ENCODE measurements at places on chromosomes 2 and 18. TPM values are rescaled to one million over a fixed set of nuclear protein-coding genes. Genes with fewer than 3 reads are reported as not detected.

DNA sequence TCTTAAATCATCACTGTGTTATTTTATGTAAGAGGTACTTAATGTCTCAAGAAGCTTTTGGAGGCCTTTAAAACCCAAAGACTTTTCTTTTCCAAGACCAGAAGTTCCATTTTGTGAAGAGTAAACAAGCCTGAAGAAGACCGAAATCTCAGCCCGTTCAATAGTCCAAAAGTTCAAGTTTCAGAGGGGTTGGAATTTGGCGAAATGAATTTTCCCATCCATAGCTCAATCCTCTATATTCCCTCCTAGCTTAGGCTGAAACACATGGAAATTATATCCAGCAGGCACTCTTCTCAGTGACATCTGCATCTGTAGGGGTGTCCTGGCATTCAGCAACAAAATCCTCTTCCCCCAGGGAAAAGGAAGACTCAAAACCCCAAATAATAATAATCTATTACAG is 344.6 kb downstream of the ARHGAP15 start:
- H3K4me1 ChIP-seq, result no peaks in the 10 kb centered on the region
- peak overlapping the region; percentile 13 for H3K27ac ChIP-seq
- no peaks in the 10 kb centered on the region for H3K36me3 ChIP-seq
- no peak overlapping the region for H3K4me3 ChIP-seq
- no peaks in the 10 kb centered on the region for H3K27me3 ChIP-seq
- DNase-seq, result no peak

DNA sequence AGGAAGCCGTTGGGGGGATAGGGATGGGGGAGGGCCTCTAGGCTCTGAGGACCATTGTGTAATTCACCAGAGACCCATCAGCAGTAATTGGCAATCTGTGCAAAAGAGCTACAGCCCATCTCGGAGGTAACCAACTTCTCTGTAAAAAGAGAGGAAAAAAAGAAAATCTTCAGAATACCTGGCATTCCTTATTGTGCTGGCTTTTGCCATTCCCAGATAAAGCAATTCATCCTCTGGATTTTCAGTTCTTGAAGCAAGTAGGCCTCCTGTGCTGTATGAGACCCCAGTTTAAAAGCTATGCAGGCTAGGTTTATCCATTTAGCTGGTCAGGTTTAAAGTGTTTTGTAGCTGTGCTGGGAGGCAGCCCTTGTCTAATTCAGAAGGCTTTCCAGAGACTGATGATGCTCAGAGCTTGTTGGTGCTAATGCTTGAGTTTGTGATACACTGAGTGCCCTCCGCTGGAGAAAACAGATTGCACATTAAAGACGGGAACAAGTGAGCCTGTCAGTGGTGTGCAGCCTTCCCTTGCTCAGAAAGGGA is at the start of gene LRRTM4:
Gene LRRTM4 (minus strand): TSS at position 446 of the 540 bp plus-strand sequence.
- peak within 1 kb of the TSS; percentile 36 for H3K4me3 ChIP-seq
- no peaks in the 10 kb centered on the region for H3K27me3 ChIP-seq
- H3K36me3 ChIP-seq, result no peaks in the 10 kb centered on the region
- H3K27ac ChIP-seq, result no peak within 1 kb of the TSS

Gene ALPI
- total RNA-seq, result not detected

DNA sequence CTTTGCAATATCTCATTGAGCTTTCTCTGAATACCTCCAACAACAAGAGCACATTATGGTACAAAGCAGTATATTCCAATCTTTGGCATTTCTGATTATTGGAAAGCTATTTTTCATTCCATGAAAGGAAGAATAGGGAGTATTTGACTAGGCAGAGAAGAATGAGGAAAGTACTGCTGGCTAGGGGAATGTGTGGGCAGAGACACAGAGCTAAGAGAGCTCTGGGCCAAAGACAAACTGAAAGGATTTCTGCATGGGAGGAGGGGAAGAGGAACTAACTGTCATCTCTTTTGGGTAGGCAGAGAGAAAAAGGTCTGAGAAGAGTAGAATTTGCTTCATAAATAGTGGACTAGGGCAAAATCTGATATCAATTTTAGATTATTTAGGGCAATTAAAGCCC is 150.8 kb downstream of the CCDC85A start:
- no peaks in the 10 kb centered on the region for H3K4me1 ChIP-seq
- no peak overlapping the region for H3K27ac ChIP-seq
- H3K4me3 ChIP-seq, result no peak overlapping the region
- DNase-seq, result no peak

- H3K27ac ChIP-seq, result no peak overlapping the region
- no peaks in the 10 kb centered on the region for H3K4me1 ChIP-seq
- H3K4me3 ChIP-seq, result no peak overlapping the region
- no peak for DNase-seq
- H3K27me3 ChIP-seq, result no peaks in the 10 kb centered on the region
- no peaks in the 10 kb centered on the region for H3K36me3 ChIP-seq
Observed at GRCh38 chr2:49687918-49688317, 533.6 kb upstream of the FSHR start.

- peak overlapping the region; percentile 95 for H3K4me3 ChIP-seq
- H3K36me3 ChIP-seq, result peaks cover 21% of the 10 kb centered on the region
- H3K4me1 ChIP-seq, result peaks cover 21% of the 10 kb centered on the region
- DNase-seq, result no peak
- peak overlapping the region; percentile 82 for H3K27ac ChIP-seq
Observed at GRCh38 chr2:210475706-210476105, 853 bp downstream of the LANCL1 start.

Gene ARID5A
- total RNA-seq, result 36.1 TPM

- H3K36me3 ChIP-seq, result no peaks in the 10 kb centered on the region
- H3K27ac ChIP-seq, result no peak overlapping the region
- H3K4me1 ChIP-seq, result peaks cover 3% of the 10 kb centered on the region
Observed at GRCh38 chr18:48126240-48126639, 195.8 kb upstream of the SMAD2 start.

DNA sequence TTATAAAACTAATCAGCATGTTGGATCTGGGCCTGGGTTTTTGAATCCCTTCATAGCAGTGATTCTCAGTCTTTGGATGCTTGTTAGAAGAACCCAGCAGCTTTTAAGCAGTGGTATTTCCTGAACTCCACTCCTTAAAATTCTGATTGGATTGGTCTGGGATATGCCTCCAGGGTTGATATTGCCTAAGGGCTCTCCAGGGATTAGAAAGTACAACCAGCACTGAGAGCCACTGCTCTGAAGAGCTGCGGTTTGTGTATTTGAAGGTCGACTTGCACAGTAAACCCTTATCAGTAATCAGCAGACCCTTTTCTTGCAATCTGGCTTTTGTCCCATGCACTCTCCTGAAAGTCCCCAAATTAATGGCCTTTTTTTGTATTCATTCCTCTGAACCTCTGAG is 17.0 kb upstream of the RBMS1 start:
- no peaks in the 10 kb centered on the region for H3K27me3 ChIP-seq
- H3K4me1 ChIP-seq, result peaks cover under 1% of the 10 kb centered on the region
- H3K27ac ChIP-seq, result no peak overlapping the region
- H3K4me3 ChIP-seq, result no peak overlapping the region
- H3K36me3 ChIP-seq, result no peaks in the 10 kb centered on the region

DNA sequence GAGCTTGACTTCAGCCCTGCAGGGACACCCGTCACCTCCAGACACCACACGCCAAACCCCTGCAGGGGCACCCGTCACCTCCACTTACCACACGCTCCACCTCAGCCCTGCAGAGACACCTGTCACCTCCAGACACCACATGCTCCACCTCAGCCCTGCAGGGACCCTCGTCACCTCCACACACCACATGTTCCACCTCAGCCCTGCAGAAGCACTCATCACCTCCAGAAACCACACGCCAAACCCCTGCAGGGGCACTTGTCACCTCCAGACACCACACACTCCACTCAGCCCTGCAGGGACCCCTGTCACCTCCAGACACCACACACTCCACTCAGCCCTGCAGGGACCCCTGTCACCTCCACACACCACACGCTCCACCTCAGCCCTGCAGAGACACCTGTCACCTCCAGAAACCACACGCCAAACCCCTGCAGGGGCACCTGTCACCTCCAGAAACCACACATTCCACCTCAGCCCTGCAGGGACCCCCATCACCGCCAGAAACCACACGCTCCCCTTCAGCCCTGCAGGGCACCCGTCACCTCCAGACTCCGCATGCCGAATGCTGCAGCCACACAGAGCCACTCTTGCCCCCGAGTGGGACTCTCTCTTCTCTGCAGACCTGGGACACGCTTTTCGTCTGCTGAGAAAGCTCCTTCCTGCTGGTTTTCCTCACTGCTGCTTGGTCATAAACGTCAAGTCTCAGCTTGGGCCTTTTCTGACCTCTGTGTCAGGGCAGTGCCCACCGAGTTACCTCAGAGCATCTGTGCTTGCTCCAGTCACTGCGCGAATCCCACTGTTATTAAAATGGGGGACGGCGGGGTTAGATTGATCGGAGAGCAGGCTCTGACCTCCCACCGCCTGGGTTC is 77.5 kb upstream of the SALL3 start:
- H3K36me3 ChIP-seq, result no peaks in the 10 kb centered on the region
- H3K4me3 ChIP-seq, result no peak overlapping the region
- H3K4me1 ChIP-seq, result no peaks in the 10 kb centered on the region
- DNase-seq, result no peak
- no peak overlapping the region for H3K27ac ChIP-seq
- H3K27me3 ChIP-seq, result no peaks in the 10 kb centered on the region

Gene EML6
- total RNA-seq, result 5.3 TPM
